ENCODE measurements at places on chromosomes 4 and X.

DNA sequence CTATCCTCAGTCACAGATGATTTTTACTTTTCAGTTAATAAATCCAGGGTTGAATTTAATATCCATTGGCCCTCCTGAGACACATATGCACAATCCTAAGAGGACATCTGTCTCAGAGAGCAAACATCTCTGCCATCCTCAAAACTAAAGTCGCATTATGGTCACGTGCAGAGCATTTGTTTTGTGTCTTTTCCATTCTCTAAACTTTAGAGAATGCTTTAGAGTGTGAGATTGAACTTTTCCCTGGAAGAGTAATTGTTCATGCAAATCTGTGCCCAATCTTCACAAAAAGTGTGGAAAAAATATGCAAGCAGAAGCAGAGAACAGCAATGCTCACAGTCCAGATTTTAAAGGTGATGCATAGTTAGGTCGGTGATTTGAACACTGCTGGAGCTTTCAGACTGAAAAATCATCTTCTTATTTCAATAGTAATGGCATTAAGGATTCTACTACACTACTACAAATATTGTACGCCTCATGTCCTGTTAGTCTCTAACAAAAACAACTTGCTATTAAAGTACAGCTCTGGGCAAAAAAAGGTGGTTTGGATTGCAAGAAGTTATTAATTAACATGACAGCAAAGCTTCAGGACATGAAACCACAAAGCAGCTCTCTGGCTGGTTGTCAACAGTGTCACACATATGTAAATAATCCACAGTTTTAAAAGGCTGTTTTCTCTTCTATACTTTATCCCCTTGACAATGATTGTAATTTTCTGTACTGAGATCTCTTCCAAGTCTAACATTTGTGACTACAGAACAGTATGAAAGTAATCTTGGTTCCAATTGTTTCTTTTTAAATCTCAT lies 19.9 kb downstream of the DCHS2 start:
- no peaks in the 10 kb centered on the region for H3K36me3 ChIP-seq
- H3K27me3 ChIP-seq, result peaks cover 5% of the 10 kb centered on the region
- no peak overlapping the region for H3K27ac ChIP-seq
- no peak for DNase-seq

DNA sequence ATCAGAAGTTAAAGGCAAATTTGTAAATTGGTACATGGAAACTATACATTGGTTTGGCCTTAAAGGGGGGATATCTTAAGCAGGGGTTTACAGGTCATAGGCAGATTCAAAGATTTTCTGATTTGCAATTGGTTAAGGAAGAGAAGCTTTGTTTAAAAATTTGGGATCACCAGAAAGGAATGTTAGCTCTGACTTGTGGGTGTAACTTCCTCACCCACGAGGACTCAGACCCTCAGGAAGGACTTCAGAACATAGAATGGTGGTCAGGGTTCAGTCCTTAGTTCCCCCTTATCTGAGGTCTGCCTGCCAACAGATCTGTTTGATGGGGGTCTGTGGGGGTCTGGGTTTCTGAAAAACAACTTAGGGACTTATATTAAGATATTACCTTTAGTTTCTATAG lies 427.4 kb upstream of the DIPK2B start:
- H3K36me3 ChIP-seq, result no peaks in the 10 kb centered on the region
- no peak for DNase-seq

DNA sequence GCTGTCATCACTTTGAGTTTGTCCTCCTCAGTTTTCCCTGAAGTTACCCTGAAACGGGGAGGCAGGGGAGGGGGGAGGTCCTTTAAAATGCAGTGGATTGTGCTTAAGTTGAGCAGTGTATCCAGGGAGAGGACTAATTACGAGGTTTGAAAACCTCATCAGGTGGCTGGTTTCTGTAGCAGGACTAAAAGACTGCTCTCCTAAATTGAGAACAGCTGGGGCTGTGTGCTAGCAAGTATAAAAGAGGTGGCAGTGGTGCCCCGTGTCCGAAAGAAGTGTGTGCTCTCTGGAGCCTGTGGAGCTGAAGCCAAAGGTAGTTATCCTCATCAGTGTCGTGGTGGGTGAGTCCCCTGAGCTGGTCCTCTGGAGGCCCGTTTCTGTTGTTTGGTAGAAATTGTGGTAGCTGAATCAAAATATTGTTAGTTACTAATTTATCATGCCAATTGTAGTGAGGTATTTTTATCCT lies 37.2 kb upstream of the CYP2U1 start:
- no peaks in the 10 kb centered on the region for H3K36me3 ChIP-seq
- DNase-seq, result no peak
- peaks cover 19% of the 10 kb centered on the region for H3K4me1 ChIP-seq
- no peak overlapping the region for H3K27ac ChIP-seq
- no peaks in the 10 kb centered on the region for H3K27me3 ChIP-seq

GRCh38 chr4:182847576-182848450 lies 69.4 kb downstream of the DCTD start:
- H3K36me3 ChIP-seq, result no peaks in the 10 kb centered on the region
- DNase-seq, result peak; percentile 48

DNA sequence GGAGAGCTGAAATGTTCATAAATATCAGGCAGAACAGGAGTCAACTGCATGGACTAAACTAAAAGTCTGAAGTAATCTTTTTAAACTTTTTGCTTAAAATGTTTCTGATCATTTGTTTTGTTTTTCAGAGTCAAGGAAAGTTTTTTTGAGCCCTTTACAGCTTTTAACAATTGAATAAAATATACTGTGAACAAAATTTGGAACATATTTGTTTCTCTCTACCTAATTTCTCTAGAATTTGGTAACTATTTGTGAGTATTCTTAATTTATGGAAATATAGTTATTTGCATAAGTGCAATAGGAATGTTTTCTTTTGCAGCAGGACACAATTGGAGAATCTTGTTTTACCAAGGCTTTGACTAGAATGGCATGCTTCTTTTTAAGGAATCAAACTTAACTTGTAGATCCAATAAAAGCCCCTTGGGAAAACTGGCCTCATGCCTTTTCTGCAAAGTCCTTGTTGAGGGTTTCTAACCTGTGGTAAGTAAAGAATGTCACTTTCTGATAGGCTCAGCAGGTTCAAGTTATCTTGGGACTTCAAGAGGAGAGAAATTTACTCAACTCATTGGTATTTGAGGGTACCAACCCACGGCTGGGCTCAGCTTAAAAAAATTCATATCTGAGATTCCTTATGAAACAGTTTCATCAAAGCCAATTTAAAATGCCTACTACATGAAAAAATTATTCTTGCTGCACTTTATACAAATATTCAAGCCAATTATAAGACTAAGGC lies 91.5 kb downstream of the UPRT start:
- H3K4me1 ChIP-seq, result no peaks in the 10 kb centered on the region
- DNase-seq, result no peak
- no peak overlapping the region for H3K4me3 ChIP-seq
- H3K36me3 ChIP-seq, result no peaks in the 10 kb centered on the region

DNA sequence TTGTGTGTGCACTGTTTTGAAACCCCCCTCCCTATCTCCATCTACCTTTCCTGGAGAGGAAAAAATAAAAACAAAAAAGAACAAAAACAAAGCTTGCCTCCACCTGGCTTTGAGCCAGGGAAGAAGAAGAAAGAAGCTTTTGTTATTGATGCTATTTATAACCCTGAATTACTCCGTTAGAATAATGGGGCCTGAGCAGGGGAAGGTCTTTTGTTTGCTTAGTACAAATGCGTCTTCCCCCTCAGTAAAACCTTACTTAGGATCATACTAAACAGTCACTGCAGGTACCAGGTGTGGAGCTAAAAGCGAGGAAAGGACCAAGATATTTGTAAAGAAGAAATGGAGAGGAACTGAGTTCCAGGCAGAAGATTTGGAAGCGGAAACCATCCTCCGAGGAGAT lies 352.1 kb downstream of the KCNIP4 start:
- DNase-seq, result no peak
- no peak overlapping the region for H3K4me3 ChIP-seq
- H3K36me3 ChIP-seq, result no peaks in the 10 kb centered on the region

GRCh38 chr4:156547891-156548290 lies 423.7 kb downstream of the PDGFC start:
- no peaks in the 10 kb centered on the region for H3K36me3 ChIP-seq
- H3K4me1 ChIP-seq, result peaks cover 5% of the 10 kb centered on the region
- DNase-seq, result no peak
- H3K27ac ChIP-seq, result no peak overlapping the region
- no peak overlapping the region for H3K4me3 ChIP-seq

GRCh38 chrX:54415534-54416350 lies 24.5 kb upstream of the TSR2 start:
- DNase-seq, result no peak
- H3K36me3 ChIP-seq, result no peaks in the 10 kb centered on the region

- H3K27me3 ChIP-seq, result no peaks in the 10 kb centered on the region
- DNase-seq, result no peak
- H3K27ac ChIP-seq, result no peak overlapping the region
- H3K4me3 ChIP-seq, result no peak overlapping the region
Measured at GRCh38 chr4:48184882-48185281, 50.8 kb upstream of the TXK start.

- peaks cover 3% of the 10 kb centered on the region for H3K27me3 ChIP-seq
- H3K36me3 ChIP-seq, result no peaks in the 10 kb centered on the region
- H3K27ac ChIP-seq, result peak overlapping the region; percentile 24
- H3K4me3 ChIP-seq, result no peak overlapping the region
- DNase-seq, result no peak
Measured at GRCh38 chr4:40331101-40331745, 3.9 kb upstream of the CHRNA9 start.

GRCh38 chrX:45735571-45735970 lies 534.9 kb upstream of the DIPK2B start:
- no peak overlapping the region for H3K27ac ChIP-seq
- H3K4me1 ChIP-seq, result no peaks in the 10 kb centered on the region
- H3K36me3 ChIP-seq, result no peaks in the 10 kb centered on the region
- no peak overlapping the region for H3K4me3 ChIP-seq
- DNase-seq, result no peak
- no peaks in the 10 kb centered on the region for H3K27me3 ChIP-seq

GRCh38 chrX:31497086-31497485 lies 425.2 kb upstream of the FTHL17 start:
- H3K36me3 ChIP-seq, result no peaks in the 10 kb centered on the region
- H3K27ac ChIP-seq, result no peak overlapping the region
- H3K27me3 ChIP-seq, result no peaks in the 10 kb centered on the region
- no peak overlapping the region for H3K4me3 ChIP-seq
